Cardiac fibroblast (primary cell): ENCODE measurements at places on chromosomes 6 and 20.
A peak's percentile ranks its signal among the peaks of the same experiment; 100 is the strongest.

GRCh38 chr6:81999270-81999669 lies 246.8 kb upstream of the TENT5A start:
- no peak for DNase-seq

GRCh38 chr6:43199912-43200311 lies 17.9 kb downstream of the CUL9 start:
- no peak for DNase-seq

DNA sequence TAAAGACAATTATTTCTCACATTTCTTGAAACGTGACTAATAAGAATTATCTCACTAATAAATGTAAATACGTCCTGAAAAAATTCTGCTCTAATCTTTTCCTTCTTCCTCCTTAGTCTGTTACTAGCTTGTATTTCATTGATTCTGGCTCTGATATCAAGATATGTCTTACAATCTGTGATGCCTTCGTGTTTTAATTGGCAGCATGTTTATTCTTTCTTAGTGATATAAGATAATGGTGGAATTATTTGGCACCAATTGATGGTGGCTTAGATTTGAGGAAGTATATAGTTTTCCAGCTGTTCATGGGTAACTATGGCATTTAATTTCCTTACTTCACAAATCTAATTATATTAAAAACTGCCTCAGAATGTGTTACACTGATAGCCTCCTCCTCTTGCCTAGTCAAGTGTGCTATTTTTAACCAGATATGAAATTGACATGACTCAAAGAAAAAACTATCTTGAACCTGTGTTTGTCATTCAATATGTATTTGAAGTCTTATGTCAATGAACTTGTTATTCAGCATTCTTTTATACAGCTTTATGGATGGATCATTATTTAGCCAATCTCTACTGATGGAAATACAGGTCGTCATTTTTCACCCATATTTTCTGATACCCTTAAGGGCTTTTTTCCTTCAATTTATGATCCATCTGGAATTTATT lies 5.3 kb downstream of the CCNC start:
- no peak for DNase-seq

DNA sequence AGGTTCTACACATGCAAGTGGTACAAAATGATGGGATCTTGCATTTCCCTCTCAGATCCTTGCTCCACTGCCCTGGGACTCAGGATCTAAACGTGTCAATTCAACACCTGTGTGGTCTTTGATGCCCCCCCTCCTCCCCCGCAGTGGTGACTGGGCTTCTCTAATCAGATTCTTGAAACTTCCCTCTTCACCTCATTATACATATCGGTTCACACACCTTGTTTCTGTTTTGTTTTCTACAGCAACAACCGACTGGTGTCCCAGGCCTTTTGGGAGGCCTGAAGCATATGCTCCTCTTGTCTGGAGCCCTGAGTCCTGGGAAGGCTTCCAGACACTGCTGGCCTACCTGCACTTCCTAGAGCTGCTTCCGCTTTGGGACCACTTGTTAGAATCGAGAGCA lies 20.0 kb downstream of the SAMD3 start:
- no peak for DNase-seq

DNA sequence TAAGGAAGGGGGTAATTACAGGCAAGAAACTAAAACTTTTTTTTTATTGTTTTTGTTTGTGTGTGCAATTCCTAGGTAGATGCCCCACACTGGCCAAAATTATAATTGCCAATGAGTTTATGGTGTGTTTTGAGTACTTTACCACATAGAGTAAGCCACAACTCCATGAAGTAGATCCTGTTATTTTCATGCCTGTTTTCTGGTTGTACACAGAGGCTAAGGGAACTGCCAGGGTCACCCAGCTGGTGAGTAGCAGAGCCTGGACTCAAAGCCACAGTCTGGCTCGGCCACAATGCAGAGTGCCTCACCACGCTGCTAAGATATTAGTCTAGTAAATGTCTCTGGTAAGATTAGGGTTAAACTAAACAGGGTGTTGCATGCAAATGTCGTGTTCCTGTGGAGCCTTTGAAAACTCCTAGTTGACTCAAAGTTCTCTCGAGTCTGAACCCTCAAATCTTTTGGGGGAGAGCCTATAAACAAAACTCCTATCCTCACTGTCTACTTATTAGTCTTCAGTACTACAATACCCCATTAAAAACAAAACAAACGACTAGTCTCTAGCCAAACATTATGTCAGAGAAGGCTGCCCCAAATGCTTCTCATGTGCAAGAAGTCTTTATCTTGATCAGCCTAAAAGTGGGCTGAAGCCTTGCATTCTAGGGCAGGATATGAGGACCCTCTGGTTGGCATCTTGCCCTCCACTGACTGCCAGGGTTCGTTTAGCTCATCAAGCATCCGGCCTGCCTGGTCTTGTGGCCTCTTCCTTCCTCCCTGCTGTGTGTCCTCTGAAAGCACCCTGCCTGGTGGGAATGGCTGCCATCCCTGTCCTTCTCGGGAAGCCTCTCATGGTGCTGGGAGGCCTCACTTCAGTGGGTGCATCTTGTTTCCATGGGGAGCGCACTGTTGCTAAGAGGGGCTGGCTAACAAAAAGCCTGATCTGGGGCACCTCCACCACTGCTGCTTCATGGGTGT lies 4.2 kb downstream of the DUSP22 start:
- DNase-seq, result no peak

- DNase-seq, result peak; percentile 26
Observed at GRCh38 chr6:13536796-13537526, 37.4 kb upstream of the SIRT5 start.

- no peak for DNase-seq
Observed at GRCh38 chr6:44514085-44514484, 126.6 kb downstream of the CDC5L start.
